ENCODE measurements at places on chromosomes 6 and 20.

DNA sequence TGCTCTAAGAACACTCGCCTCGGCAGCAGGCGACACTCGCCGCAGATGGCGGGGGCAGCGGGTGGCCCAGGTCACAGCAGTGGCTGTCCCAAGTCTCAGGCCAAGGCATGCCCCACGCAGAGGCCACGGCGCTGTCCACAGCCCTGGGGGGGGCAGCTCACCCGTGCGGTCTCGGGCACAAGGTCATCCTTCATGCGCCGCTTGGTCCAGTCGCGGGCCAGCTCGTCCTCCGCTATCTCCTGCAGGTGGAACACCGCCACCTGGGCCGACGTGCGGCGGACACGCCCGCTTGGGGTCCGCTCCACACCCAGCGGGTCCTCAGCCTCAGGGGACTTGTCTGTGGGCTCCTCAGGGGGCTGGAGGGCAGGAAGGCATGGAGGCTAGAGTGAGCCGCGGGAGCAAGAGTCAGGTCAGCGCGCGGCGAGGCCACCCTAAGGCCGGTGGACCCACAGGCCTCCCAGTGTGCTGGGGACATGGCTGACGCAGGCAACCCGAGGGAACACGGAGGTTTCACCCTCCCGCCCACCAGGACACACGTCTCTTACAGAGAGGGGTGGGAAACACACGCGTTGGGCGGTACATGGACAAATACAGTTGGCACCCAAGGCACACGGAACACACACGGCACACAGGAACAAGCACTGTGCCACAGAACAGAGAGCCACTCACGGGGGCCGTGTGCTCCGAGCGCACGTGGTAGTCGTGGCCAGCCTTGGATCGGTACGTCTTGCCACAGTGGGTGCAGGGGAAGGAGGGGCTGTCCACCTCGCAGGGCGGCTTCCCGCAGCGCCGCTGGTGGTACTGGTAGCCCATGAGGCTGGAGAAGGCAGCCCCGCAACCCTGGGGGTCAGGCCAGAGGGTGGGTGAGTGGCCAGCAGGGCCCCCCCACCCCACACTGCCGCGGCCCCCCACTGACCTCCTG, 6.5 kb upstream of the UCKL1 start:
- no peak for DNase-seq

GRCh38 chr20:47118641-47119040, 224.0 kb downstream of the EYA2 start:
- no peak for DNase-seq

DNA sequence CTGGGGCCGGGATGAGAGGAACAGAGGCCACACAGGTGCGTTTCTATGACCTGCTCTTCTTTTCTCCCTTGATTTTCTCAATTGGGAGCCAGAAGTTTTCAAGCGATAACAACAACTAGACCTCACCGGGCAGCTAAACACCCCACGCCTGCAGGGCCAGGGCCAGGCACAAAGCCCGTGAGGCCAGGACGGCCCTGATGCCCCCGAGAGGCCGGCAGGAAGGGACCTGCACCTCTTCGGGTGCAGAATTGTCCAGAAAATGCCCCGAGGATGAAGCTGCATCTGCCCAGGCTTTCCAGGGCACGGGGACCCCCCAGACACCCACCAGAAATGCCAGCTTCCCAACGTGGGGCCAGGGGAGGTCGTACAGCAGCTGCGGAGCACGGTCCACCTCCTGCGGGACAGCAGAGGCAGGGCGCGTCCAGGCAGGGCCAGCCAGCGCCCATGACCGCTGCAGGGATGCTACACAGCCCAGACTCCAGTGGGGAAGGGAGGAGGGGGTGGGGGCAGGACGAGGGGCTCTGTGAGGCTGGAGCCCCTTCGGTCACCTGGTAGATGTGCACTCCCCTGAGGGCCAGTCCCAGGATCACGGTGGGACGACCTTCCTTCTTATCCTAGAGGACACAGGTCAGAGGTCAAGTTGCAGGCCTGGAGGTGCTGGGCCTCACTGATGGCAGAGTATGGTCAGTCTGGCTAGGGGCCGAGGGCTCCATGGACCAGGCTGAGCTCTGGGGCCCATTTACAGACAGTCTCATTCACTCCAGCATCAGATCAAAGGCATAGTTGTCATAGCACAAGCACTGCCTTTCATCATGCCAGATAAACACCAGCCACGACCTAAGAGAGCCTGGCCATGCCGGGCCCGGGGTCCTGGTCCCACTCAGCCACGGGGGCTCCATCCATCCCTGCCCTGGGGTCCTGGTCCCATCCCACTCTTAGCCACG, 16.4 kb downstream of the FRMD1 start:
- DNase-seq, result no peak

- no peak for DNase-seq
Measured at GRCh38 chr20:57672953-57673575, 36.8 kb downstream of the PMEPA1 start.

GRCh38 chr6:143127941-143128680, 67.4 kb downstream of the AIG1 start:
- no peak for DNase-seq

DNA sequence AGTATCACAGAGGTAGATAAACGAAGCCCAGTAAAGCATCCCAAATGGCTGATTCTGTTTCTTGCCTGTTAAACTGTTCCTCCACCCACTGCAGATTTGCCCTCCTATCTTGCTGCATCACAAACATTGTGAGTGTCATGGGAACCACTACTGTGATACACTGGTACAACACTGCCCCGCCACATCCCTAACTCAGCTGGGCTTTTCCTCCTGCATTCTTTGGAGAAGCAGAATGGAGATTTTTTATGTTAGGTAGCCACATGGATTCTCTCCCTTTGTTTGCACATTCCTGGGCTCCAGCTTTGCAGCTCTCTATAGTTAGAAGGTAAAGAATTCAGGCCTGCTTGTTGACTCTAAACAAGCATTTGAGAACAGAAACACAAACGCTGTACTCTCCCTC, 234.1 kb downstream of the TMEM242 start:
- DNase-seq, result no peak

GRCh38 chr6:84372290-84372689, 144.8 kb upstream of the CEP162 start:
- no peak for DNase-seq

All from esophagus squamous epithelium (tissue), 5 donors.